Spleen (tissue), 13 donors: ENCODE measurements at places on chromosomes 6 and 20.

GRCh38 chr6:108594151-108594550 is 33.4 kb downstream of the FOXO3 start:
- DNase-seq = no peak

DNA sequence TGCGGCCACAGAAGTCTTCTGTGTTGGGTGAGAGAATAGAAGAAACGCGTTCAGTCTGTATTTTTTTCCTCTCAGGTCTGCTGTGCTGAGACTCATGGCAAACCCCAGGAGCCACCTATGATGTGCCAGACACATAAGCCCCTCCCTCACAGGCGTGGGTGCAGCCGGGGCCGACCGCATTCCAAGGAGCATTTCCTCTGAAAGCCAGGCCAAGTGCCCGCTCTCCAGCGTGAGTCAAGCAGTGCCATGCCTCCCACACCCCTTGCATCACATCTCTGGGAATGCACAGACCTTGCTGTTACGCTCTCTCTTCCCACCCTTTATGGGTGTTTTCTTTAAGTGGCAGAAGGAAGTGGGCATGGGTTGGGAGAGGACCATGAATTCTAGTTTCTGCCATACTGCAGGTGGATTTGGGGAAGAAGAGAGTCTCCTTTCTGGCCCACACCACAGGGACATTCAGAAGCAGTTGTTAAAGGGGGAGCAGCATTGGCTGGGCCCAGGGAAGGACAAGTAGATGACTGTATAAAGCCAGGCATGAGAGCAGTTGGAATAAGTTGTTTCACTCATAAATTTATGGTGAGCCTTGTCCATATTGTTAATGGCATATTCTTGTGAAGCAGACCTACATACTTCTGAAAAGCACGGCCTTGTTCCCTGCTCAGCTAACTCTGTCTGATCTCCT is 37.1 kb upstream of the TFAP2A start:
- DNase-seq = no peak

DNA sequence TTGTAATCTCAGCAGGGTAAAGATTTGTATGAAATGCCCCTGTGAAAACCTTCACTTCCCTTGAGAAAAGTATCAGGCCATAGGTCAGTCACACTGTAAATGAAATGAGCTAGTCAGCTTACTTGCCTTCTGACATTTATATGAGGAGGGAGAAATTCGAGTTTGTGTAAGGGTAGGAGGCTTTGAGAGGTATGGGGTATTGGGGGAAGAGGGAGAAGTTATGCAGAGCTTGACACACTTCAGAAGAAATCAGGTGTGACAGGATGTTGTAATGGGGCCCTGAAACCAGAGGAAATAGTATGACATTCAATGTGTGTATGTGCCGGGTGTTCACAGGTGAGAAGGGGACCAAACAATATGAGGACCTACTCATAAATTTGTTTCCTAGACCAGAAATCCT is 64.2 kb upstream of the CCN6 start:
- DNase-seq = no peak

DNA sequence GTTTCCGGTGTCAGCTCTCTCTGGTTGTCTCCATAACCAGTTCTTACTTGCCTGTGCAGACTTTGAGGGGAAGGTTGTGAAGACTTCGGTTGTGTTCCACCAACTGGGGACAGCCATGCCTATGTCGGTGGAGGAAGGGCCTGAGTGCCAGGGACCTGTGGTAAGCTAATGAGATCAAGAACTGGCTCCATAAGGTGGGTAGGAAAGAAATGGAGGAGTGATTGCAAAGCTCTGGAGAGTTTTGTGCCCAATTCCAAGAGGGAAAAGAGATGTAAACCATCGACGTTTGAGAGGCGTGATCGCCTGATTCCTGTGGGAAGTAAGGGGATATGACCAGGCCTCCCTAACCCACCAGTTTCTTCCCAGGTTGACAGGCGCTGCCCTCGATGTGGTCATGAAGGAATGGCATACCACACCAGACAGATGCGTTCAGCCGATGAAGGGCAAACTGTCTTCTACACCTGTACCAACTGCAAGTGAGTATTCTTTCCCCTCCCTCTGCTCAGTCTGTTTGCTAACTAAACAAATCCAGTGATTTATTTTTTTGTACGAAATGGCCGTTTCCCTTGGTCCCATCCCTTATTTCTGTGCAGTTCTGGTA is 893 bp downstream of the POLR1H start:
- DNase-seq = no peak

DNA sequence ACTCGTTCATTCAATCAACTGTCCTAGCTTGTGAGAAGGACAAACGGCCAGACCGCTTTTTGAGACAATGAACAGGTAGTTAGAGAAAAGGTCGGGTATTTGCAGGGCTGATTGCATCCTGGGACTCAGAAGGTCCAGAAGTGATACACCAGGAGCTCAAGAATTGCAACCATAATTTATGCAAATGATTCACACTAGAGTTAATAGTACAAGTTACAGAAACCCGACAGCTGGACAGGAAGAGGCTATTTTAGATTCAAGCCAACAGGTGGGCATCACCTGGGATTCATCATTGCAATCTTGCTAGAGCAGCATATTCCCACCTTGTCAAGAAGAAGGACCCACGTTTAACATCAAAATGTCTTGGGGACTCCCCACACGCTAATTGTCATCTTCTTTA is 83.5 kb downstream of the TNFAIP3 start:
- no peak for DNase-seq

DNA sequence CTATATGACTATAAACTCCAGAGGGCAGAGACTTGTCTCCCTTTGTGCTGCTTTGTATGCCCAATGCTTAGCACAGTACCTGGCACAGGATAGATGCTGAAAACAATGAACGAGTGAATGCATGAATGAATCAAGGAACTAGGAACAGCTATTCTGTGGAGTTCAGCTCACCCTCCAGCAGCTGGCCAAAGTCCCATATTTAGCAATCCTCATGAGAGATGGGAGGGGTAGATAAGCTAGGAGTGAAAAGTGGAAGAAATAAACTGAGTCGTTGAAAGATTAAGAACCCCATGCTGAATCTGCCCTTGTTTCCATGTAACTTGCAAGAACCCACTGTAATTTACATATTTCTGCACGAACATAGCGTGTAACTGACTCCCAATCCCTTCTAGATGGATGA is 106.5 kb downstream of the MAFB start:
- no peak for DNase-seq

DNA sequence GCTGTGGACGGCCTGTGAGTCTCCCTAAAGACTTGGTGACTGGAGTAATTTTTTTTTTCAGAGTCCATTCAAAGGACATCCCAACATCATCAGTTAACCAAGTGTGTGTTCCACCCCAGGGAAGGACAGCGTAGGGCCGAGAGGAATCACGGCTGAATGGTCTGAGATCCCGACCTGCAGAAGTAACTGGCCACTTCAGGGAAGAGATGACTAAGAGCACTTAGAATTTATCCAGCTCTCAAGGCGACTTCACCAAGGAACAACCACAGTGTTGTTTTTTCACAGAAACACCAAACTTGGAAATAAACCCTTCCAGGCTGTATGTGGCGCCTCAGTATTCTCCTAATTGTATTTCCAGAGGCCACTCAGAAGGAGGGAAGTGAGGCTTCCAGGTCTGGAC is 231.6 kb downstream of the FNDC1 start:
- DNase-seq = no peak

DNA sequence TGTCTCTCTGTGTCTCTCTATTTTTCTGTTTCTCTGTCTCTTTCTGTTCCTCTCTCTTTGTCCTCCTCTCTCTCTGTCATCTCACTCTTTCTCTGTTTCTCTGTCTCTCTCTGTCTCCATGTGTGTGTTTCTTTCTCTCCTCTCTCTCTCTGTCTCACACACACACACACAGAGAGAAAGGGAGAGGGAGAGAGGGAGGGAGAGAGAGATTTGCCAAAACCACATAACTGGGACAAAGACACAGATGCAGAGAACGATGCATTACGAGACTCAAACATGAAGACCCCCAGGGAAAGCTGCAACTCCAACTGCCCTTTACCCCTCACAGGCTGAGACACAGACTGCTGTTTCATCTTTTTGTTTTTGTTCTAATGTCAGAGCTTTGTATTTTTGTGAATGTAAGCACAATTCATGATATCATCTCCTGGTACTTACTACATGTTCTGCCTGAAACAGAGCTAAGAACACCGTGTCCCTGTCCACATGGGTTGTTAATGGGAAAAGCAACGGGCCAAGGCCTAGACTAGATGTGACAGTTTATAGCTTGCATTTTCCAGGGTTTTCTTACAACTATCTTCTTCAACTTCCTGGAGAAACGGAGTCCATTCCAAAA is 177.1 kb upstream of the ARID1B start:
- DNase-seq = no peak

- DNase-seq = no peak
These were observed 61.7 kb downstream of the CDH22 start for GRCh38 chr20:46246559-46246958.

GRCh38 chr20:19942611-19943010 is 74.6 kb upstream of the NAA20 start:
- no peak for DNase-seq

DNA sequence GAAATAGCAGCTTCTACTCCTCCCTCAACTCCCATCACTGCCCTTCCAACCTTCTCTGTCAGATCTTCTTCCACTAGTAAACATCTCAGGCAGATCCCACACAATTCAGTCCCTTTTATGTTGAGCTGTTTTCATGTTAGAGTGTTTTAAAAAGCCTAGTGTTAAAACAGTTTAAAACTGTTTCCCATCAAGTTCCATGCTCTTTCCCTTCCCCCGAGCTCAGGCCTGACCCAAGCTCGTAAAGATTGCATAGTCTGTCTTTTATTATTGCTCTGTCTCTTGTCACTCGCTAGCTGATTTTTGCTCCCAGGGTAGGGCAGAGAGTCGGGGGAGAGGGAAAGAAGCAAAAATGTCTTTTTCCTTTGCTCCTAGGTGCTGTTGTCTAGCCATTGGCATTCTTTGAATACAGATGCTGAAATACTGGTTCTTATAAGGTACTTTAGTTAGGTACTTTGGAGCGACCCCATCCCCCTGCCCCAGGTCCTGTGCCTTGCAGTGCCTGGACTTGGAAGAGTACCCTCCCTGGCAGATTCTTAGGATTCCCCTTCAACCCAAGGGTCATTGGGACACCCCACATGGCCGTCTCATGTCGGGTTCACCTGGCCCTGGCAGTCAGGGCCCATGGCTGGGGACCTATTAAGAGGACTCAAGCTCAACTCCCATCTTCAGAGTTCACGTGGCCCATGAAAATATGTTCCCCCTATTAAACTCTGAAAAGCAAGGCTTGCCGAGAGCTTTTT is 101.2 kb upstream of the ARMC2 start:
- DNase-seq = no peak

DNA sequence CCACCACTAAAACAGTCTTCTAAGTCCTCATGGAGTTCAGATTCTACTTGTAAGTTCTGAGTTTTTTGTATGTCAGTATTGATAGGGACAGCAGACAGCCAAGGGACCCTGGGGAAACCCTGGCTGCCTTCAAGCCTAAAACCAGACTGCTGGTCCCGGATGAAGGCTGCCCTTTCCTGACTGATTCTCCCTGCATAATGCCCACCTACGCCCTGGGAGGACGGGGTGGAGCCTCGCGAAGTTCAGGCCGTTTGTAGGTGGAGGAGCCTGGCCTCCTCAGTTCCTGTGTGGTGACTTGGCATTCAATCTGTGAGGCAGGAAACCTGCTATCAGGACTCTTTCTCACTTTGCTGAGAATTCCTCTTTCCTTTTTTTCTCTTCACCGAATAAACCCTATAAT is 120.3 kb upstream of the LGSN start:
- DNase-seq = no peak

DNA sequence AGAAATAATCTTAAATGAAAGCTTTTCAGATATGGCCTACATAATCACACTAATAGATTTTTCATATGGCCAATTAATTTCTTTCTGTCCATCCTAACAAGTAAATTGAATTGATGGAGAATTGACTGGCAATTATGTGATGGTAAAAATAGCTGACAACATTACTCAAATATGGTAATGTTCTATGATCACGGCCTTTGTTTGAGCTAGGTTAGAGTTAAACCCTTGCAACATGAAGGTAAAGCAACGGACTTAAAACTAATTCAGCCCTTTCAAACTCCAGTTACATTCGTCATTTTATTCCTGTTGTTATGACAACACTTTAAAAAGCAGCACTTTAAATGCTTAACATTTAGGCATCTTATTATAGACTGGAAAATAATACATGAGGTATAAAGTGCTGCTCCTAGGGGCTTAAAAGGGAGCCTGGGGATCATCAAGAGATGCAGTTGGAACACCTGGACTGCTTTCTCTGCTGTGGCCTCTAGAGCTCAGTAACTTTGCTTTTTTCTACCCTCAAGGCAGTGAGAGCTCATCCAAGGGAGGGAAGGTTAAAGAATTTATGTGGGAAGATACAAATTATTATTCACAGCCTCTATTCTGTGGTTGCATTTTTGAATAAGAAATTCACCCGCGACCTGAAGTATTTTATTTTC is 46.9 kb downstream of the RIPOR2 start:
- DNase-seq = no peak
